ENCODE measurements at places on chromosomes 1 and 21.
A peak's percentile ranks its signal among the peaks of the same experiment; 100 is the strongest.

DNA sequence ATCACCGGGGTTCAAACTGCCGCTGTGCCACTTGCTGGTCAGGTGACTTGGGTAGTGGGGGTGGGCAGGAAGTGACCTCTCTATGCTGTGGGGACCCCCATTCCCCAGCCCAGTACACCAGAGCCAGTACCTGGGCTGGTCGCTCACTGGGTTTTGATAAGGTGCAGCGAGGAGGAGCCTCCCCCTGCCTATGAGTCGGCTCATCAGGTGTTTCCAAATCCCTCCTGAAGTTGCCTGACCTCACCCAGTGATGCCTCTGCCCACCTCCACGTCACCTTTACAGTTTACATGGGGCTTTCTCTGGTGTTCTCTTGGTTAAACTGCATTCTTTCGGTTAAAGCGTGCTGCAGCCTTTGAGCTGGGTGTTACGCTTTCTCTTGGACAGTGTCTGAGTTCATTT is 58.2 kb downstream of the ARHGEF10L start:
- DNase-seq = no peak

DNA sequence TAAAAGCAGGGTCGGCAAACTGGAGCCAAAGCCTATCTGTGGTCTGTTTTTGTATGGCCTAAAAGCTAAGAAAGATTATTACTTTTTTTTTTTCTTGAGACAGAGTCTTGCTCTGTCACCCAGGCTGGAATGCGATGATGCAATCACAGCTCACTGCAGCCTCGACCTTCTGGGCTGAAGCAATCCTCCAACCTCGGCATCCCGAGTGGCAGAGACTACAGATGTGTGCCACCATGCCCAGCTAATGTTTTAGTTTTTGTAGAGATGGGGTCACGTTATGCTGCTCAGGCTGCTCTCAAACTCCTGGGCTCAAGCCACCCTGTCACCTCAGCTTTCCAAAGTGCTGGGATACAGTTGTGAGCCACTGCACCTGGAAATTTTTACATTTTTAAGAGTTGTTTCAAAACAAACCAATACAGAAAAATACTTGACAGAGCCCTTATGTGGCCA is 6.5 kb upstream of the GLRX2 start:
- peak; percentile 22 for DNase-seq

DNA sequence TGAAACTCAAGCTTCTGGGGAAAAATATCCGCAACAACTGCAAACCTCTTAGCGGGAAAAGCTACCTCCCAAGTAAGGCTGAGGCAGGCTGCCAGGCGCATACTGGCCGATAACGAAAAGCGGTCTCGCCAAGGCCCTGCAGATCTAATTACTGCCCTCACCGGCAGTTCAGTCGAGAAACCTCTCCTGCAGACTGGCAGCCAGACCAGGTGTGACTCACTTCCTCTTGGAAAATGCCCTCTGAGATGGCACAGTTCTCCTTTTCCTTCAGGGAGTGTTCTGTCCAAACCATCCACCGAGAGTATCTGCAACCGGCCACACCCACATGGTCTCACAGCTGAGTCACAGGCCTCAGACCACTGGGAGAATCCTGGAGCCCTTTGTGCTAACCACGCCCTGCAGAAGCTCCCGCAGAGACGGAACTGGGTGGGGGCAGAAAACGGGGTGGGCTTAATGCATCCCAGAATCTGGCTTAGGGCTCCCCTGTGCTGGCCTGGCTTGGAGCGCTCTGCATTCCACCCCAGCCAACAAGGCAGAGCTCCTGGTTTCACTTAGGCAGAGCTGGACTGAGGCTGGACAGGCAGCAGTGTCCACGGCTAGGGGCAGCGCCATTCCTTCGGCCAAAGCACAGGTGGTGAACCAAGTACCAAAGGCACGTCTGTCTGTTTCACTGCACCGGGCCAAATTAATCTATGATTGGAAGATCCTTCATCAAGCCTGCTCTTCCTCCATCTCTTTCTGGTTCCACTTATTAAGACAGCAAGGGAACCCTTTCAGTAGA is 1.2 kb downstream of the S100A10 start:
- peak; percentile 32 for DNase-seq

GRCh38 chr1:53071167-53071865 is 9.3 kb downstream of the PODN start:
- peak; percentile 0 for DNase-seq

GRCh38 chr1:112320058-112320457 is 76.0 kb upstream of the CTTNBP2NL start:
- DNase-seq = no peak

GRCh38 chr1:248805876-248806275 is 19.8 kb downstream of the SH3BP5L start:
- DNase-seq = no peak

GRCh38 chr1:169361281-169361680 is 6.3 kb downstream of the NME7 start:
- DNase-seq = no peak
